ENCODE measurements at places on chromosomes 1 and 21.

GRCh38 chr1:52919051-52919722, 2.4 kb downstream of the ECHDC2 start:
- no peak for DNase-seq

DNA sequence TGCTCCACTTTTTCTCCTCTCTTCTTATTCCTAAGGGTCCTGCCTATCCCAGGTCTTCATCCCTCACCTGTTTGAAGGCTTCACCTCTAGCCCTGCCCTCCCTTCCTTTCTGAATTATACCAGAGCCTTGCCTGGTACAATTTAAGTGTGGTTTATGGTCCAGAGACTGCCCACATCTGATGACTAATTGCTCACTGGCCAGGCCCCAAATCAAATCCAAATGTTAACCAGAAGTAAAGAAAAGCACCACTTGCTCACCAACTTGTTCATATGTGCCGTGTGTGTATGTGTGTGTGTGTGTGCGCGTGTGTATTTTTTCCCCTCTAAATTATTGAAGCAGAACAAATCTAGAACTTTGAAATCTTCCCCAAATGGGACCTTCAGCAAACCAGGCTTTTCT, 26.4 kb downstream of the MYOM3 start:
- no peak for DNase-seq

- no peak for DNase-seq
Measured at GRCh38 chr1:203722909-203723308, 42.1 kb upstream of the LAX1 start.

DNA sequence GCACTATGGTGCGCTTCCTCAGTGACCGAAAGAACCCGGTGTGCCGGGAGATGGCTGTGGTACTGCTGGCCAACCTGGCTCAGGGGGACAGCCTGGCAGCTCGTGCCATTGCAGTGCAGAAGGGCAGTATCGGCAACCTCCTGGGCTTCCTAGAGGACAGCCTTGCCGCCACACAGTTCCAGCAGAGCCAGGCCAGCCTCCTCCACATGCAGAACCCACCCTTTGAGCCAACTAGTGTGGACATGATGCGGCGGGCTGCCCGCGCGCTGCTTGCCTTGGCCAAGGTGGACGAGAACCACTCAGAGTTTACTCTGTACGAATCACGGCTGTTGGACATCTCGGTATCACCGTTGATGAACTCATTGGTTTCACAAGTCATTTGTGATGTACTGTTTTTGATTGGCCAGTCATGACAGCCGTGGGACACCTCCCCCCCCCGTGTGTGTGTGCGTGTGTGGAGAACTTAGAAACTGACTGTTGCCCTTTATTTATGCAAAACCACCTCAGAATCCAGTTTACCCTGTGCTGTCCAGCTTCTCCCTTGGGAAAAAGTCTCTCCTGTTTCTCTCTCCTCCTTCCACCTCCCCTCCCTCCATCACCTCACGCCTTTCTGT, 7.3 kb upstream of the PIGV start:
- DNase-seq, result no peak

DNA sequence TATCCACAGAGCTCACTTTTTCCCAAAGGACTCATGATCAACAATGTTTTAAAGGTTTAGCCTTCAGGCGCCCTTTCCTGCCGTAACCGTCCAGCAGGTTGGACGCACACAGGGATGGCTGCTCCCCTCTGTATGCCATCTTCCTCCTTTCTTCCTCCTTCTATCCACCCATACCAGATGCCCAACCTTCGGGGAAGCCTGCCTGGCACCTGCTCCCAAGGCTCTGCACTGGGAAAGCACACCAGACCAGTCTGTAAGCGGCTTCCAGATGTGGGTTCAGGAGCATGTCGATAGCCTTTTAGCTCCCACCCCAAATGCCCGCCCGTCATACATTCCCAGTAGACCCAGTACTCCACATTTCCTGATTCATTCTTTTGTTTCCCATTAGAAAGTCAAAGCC, 52.9 kb downstream of the STUM start:
- no peak for DNase-seq
